Tibial nerve (tissue), 4 donors: ENCODE measurements at places on chromosomes 5 and 9. TPM values are rescaled to one million over a fixed set of nuclear protein-coding genes. Genes with fewer than 3 reads are reported as not detected.

DNA sequence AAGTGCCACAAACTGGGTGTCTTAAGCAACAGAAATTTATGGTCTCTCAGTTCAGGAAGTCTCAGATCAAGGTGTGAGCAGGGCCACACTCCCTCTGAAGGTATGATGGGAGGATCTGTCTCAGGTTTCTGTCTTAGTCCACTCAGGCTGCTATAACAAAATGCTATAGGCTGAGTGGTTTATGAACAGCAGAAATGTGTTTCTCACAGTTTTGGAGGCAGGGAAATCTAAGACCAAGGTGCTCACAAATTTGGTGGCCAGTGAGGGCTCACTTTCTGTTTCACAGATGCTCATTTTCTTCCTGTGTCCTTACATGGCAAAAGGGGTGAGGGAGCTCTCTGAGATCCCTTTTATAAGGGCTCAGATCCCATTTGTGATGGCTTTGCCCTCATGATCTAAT is 281.4 kb downstream of the CWC27 start:
- no peak for DNase-seq

DNA sequence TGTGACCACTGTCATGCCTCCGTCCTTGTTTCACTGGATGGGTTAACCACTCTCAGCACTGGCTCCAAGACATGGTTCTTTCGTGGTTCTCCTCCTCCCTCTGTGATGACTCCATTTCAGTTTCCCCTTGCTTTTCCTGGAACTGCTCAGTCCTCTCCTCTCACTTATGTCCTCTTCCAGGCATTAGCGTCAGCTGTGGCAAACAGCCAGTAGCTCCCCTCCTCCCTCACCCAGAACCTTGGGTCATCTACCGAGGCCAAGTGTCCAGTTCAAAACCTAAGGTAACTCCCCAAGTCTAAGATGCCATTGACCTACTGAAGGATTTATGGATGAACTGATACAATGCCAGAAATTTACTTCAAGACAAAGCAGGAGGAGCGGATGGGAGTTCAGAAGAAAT is 9.8 kb upstream of the CORO2A start:
- DNase-seq = no peak

DNA sequence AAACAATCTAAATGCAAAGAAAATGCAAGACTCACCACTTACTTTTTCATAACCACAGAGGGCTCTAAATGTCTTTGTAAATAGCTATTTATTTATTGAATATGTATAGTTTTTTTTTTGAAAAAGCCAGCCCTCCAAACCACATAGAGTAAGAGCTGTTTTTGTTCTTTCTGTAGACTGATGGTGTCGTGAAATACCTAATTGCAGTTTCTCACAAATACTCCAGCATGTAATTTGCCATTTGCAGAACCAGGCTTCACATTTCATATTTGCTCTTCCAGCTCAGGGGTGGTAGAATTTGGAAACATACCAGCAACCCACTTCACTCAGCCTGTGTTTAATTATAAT is 159.8 kb downstream of the TMC1 start:
- no peak for DNase-seq

DNA sequence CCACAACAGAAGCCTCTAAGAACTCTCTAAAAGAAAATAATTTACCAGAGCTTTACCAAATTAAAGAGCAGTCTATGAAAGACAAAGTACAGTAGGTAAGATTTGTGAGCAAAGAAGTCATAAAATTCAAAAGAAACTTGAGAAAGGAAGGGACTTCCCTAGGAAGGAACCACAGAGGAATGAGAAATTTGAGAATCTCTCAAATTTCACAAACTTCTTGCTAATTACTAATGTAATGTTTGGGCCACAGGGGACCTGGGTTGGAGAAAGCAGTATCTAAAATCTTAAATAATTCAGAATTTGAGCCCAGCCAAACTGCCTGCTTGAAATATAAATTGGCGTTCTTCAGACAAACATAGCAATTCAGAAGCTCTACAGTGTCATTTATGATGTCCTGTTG is 225.0 kb upstream of the PRR16 start:
- DNase-seq = no peak

The SCGB3A1 gene
- not detected for total RNA-seq

The COL27A1 gene
- total RNA-seq = 55.8 TPM

The PCDHGA3 gene
- 8.5 TPM for total RNA-seq

The OR2V1 gene
- not detected for total RNA-seq

The JADE2 gene
- total RNA-seq = 90.6 TPM
